ENCODE measurements at places on chromosomes 7 and 10. TPM values are rescaled to one million over a fixed set of nuclear protein-coding genes. Genes with fewer than 3 reads are reported as not detected.

The CPA1 gene
- polyA plus RNA-seq: 6.4 TPM

The PMS2 gene
- 10.6 TPM for polyA plus RNA-seq

The KCP gene
- polyA plus RNA-seq: 2.2 TPM

The SAP25 gene
- polyA plus RNA-seq: 3.5 TPM

The SUN3 gene
- polyA plus RNA-seq: not detected

The ZNF488 gene
- 3.6 TPM for polyA plus RNA-seq

GRCh38 chr7:135181929-135182678 is 11.6 kb upstream of the CYREN start:
- no peak for DNase-seq

DNA sequence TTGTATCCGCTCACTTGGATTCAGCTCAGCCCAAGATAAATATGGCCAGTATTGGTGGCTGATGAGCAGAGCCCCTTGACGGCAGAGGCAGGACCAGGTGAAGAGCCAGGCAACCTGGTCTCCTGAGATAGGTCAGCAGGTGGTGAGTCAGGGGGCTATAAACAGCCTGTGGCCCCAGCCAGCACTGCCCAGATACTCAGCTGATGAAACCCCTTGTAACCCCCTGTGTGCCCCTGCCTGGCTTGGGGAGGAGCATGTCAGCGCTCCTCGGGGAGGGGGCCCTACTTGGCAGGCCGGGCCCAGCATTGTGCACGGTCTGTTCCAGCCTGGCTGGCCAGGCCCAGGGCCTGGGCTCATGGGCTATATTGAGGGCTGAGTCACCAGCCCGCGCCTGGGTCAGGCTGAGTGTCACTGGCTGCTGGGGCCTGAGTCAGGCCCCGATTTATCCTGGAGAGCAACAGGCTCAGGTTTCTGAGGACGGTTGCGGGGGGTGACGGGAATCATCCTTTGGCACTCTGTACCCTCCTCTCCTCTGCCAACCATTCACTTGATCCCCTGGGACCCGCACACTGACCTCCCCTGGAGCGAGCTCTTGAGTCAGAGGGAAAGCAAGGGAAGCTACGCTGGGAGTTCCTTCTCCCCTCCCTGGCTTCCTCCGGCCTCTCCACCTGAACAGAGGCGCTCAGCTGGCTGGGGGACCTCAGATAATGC is 2.8 kb upstream of the FLNC start:
- DNase-seq: peak; percentile 36

DNA sequence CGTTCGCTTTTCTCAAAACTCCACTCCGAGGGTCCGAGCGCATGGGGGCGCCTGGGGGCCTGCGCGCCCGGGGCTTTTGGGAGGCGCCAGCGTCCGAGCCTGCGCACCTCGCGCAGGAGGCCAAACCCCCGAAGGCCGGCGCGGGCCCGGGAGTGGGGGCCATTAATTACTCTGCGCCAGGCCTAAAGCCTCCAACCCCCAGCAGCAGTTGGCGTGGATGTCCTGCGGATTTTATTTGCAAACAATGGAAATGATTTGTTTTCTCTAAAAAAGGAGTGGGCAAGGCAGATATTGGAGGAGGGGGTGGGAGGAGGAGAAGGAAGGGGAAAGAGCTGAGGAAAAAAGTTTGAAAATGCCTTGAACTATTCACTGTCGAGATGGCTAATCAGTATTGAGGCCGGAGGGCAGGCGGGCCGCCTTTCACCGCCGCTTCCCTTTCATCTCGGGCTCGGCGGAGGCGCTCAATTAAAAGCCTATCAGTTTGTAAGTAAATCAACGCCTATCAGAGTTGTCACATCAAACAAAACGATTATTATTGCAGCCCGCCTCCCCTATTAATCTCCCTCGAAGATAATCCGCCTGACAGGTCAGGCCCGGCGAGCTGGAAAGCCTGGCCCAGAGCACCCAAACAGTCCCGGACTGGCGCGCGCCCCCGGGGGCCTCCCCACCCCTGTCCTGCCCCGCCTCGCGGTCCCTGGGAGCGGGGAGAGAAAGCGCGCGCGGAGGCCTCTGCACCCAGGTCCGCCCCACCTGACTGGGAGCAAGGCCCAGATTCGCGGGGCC is 3.4 kb upstream of the ZNF503 start:
- DNase-seq: no peak

- peak; percentile 86 for DNase-seq
Measured at GRCh38 chr10:22714479-22715289, at the start of gene PIP4K2A. PIP4K2A (minus strand) TSS chr10:22714578; CDS start chr10:22714326, 252 bp downstream.

GRCh38 chr7:127769696-127770400 is 117.9 kb downstream of the SND1 start:
- DNase-seq: no peak

DNA sequence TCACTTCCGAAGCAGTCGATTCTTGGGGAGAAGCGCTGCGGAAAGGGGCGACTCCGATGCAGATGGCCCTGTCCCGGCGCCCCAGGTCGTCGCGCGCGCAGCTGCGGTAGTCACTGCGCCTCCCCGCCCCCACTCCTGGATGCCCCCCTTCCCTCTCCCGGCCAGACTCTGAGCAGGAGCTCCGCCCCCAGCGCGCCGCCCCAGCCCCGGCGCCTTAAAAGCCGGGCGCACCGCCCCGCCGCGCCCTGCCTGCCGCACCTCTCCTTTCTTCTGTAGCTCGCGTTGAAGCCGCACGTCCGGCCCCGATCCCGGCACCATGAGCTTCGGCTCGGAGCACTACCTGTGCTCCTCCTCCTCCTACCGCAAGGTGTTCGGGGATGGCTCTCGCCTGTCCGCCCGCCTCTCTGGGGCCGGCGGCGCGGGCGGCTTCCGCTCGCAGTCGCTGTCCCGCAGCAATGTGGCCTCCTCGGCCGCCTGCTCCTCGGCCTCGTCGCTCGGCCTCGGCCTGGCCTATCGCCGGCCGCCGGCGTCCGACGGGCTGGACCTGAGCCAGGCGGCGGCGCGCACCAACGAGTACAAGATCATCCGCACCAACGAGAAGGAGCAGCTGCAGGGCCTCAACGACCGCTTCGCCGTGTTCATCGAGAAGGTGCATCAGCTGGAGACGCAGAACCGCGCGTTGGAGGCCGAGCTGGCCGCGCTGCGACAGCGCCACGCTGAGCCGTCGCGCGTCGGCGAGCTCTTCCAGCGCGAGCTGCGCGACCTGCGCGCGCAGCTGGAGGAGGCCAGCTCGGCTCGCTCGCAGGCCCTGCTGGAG is at the start of gene INA:
INA (plus strand) TSS at position 243 of the 817 bp plus-strand sequence; CDS start at position 317, 74 bp downstream.
- DNase-seq: peak; percentile 23

- DNase-seq: no peak
Measured at GRCh38 chr10:125886914-125887512, 5.9 kb upstream of the DHX32 start.

GRCh38 chr7:47866120-47866519 is 82.1 kb downstream of the PKD1L1 start:
- no peak for DNase-seq

- DNase-seq: no peak
Measured at GRCh38 chr7:136386876-136387275, 409.7 kb upstream of the MTPN start.

DNA sequence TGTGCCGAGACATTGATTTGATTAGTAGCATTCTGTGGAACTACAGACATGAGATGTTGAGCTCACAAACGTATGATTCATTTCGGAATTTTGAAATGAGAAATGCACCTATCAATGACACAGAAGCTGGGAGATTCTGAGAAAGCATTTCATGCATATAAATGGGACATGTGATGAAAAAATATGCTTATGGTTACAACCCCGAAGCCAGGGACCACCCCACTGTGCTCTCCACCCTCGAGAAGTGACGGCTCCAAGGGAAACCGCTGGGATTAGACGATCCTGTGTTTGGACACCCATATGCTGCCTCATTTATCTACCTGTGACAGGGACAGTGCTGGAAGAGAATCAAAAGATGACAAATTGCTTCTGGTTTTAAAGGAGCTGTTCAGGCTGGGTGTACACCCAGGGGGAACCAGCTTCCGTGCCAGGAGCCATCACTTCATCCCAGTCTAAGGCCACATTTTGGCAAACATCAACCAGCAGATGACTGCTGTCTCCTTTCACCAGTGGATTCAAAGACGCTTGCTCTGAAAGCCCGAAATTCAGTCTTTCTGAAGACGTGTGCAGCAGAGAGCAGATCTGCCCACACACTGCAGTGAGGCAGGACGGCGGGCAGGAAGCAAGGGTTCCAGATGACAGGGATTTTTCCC is 109.9 kb downstream of the ATXN7L1 start:
- DNase-seq: no peak

- DNase-seq: no peak
Measured at GRCh38 chr10:43884501-43885105, 235.9 kb upstream of the ZNF32 start.

- DNase-seq: no peak
Measured at GRCh38 chr10:90958781-90959180, 37.9 kb upstream of the ANKRD1 start.

DNA sequence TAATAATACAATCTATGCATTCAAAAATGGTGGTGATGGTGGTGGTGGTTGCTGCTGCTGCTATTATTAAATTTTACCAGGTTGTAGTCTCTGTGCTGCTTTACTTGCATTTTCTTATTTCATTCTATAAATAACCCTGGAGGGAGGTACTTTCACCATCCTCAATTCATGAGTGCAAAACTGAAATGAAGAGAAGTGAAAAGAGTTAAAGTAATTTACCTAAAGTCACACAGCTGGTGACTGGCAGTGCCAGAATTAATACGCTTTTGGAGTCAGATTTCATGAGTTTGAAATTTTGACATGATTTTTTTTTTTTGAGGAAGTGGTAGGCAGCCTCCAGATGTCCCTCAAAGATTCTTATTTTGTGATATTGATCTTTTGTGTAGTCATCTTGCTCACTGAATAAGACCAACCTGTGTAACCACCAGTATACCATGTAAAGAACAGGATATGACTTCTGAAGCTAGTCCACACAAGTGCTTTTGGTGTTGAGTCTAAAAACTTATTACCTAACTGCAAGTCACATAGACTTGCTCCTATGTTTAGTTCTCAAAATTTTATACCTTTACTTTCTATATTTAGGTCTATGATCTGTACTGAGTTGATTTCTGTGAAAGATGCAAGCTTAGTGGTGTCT is 218.8 kb downstream of the ZWINT start:
- no peak for DNase-seq

DNA sequence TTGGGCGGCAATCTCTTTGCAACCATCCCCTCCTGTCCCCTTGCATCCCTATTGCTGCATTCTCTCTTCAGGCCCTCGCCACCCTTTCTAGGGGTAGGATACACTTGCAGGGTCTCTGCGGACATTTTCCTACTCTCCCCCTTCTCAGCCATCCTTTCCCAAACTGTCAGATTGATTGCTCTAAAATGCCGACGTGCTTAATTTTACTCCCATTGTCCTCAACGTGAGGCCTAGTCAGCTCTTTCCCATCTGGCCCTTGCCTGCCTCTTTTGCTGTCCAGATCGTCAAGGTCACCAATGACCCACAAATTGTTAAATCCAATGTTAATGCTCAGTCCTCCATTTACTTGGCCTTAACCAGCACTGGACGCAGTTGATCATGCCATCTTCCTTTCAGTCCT is 12.7 kb upstream of the LRMDA start:
- DNase-seq: no peak

DNA sequence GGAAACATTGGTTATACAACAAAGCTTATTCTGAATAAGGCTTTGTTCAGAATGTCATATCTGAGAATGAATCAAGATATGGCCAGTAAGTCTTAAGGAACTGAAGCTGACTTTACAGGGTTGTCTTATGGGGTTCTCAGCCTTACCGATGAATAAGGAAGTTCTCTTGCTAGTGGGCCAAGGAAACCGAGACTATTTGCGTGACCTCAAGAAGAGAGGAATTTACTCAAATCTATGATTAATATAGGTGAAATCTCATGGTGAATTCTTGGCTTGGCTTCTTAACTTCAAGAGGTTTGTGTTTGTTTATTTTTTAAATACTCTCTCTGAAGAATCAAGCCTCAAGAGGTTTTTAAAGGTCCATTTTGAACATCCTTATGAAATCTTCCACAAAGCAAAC is 4.7 kb upstream of the MRLN start:
- DNase-seq: no peak

GRCh38 chr10:71214641-71215559 is 2.5 kb downstream of the UNC5B start:
- no peak for DNase-seq

- DNase-seq: no peak
Measured at GRCh38 chr7:55409482-55410225, 44.5 kb downstream of the LANCL2 start.

DNA sequence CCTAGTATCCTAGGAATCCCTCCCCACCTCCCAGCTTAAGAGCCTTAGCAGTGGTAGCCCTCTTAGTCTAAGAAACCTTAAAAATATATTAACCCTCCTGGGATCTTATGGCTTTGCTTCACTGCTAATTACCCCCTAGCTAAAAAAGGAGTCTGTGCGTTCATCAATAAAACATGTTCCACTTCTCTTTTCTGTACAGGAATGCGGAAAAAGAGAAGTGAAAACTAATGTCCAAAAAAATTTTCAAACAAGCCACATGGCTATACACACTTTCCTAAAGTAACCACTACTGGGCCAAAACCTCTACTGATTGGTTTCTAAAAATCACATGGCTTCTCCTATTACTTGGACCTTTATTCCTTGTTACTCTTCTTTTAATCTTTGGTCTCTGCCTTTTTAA is 667.1 kb upstream of the LRRTM3 start:
- DNase-seq: no peak

DNA sequence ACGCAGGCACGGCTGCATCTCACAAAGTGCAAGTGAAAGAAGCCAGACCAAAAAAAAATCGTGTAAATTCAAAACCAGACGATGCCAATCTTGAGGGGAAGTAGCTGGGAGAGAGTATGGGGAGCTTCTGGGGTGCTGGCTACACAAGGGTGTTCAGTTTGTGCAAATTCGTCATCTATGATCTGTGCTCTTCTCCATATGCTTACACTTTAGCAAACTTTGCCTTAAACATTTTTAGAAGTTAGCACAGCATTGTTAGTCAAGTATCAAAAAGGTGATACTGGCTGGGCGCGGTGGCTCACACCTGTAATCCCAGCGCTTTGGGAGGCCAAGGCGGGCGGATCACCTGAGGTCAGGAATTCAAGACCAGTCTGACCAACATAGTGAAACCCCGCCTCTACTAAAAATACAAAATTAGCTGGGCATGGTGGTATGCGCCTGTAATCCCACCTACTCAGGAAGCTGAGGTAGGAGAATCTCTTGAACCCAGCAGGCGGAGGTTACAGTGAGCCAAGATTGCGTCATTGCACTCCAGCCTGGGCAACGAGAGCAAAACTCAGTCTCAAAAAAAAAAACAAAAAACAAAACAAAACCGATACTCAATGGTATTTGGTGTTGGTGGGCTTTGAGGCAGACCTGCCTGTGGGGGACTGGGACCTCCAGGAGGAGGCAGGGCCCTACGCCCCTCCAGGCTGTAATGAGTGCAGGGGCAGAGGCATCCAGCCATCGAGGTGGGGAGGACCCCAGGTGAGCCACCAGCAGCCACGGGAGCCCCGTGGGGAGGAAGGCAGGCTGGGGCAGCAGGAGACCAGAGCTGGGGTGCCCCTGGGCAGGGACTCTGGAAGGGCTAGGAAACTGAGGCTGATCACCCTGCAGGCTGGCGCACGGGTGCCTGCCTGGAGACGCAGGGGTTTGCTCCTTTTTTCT is 150.0 kb downstream of the PRKAG2 start:
- DNase-seq: no peak

- no peak for DNase-seq
Measured at GRCh38 chr10:131662851-131663250, 238.0 kb upstream of the PPP2R2D start.
